Pancreas (tissue), 10 donors: ENCODE measurements at places on chromosomes 2 and 18.

GRCh38 chr2:147550995-147551731 lies 293.7 kb upstream of the ACVR2A start:
- DNase-seq: no peak
- no peaks in the 10 kb centered on the region for H3K27me3 ChIP-seq
- H3K4me1 ChIP-seq: no peaks in the 10 kb centered on the region
- H3K27ac ChIP-seq: no peak overlapping the region
- no peak overlapping the region for H3K4me3 ChIP-seq

DNA sequence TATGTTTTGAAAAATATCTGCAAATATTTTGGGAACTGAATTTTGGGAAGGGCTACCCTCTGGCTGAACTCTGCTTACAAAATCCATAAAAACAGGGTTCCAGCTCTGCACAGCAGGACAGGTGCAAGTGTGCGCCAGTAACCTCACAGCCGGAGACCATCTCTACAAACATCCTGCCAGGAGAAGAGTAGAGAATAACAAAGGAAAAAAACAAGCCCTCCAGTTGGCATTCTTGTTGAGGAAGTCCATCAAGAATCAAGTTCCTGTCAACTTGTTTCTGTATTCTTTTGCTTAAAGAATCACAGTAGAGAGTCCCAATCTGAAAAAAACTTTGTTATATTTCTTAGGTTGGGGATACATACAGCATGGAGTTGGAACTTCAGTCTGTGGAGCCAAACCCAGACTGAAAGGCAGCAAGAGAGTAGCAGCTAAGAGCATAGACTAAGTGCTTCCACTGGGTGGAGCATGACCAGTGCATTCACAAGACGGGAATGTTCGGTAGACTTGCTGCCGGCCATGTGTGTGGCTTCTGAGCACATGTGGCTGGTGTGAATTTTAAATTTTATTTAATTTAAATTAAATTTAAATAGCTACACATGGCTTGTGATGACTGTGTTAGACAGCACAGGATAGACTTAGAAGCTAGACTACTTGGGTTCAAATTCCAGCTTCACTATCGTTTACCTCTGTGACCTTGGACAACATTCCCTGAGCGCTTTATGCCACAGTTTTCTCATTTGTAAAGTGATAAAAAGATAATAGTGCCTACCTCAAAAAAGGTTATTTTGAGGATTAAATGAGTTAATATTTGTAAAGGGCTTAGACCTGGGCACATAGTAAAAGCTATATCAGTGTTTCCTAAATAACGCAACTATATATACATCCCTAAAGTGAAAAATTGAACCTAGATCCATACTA lies 41.9 kb downstream of the SPTBN1 start:
- no peaks in the 10 kb centered on the region for H3K36me3 ChIP-seq
- peaks cover 11% of the 10 kb centered on the region for H3K4me1 ChIP-seq
- no peak for DNase-seq
- no peaks in the 10 kb centered on the region for H3K27me3 ChIP-seq
- no peak overlapping the region for H3K27ac ChIP-seq

DNA sequence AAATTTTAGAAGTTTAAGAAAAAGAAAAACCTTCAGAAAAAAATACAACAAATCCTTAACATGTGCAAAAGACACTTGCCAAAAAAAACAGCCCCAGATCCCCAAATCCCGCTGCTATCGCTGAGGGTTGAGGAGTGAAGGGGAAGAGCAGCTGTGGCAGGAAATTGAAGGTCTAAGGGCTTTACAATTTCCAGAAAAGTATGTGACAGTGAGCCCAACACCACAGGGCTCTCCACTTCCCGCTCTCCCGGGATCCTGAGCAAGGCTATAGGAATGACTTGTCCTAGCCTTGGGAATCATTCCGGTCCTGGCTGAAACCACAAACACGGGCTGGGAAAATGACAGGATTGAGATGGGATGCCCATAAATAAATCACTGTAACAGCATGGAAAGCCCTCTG lies 191.4 kb downstream of the TMEM163 start:
- H3K27me3 ChIP-seq: no peaks in the 10 kb centered on the region
- no peaks in the 10 kb centered on the region for H3K36me3 ChIP-seq
- H3K4me1 ChIP-seq: no peaks in the 10 kb centered on the region

DNA sequence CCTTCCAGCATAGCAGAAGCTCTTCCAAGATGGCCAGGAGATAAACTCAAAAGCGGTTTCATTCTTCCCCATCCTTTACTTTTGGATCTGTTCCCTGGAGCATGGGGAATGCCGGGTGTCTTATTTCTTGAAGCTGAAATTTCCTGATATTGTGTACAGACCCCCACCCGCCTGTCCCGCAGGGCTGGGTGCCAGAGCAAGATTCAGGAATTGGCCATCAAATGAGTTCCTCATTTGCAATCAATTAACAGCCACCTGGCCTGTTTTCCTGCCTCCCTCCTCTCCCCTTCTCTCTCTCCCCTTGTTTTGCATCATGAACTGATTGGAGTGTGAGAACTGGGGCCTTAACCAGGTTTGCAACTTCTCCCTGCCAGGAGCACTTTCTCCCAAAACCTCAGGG lies 202.1 kb downstream of the SH3RF3 start:
- H3K27me3 ChIP-seq: no peaks in the 10 kb centered on the region
- no peak overlapping the region for H3K4me3 ChIP-seq
- no peaks in the 10 kb centered on the region for H3K4me1 ChIP-seq

GRCh38 chr2:166653185-166653813 lies 159.2 kb upstream of the SCN7A start:
- no peaks in the 10 kb centered on the region for H3K4me1 ChIP-seq
- H3K4me3 ChIP-seq: no peak overlapping the region
- H3K36me3 ChIP-seq: no peaks in the 10 kb centered on the region
- H3K27ac ChIP-seq: no peak overlapping the region
- no peak for DNase-seq
- H3K27me3 ChIP-seq: no peaks in the 10 kb centered on the region

DNA sequence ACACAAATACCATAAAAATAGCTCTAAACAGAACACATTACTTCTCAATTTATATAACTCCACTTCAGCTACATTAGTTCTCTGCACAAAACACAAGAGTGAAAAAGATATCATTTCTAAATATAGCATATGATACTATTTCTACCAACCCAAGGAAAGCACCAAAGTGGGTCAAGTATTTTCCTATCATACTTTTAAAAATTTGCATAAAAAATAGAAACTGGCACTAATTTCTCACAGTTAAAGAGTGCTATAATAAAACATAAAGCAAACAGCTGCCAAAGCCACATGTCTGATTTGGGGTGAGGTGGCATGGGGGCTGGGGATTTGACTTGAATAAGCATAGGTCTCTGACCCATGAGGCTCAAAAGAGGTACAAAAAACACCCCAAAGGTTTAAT lies 61.5 kb downstream of the BARD1 start:
- no peaks in the 10 kb centered on the region for H3K4me1 ChIP-seq
- H3K4me3 ChIP-seq: no peak overlapping the region
- no peak for DNase-seq
- no peaks in the 10 kb centered on the region for H3K27me3 ChIP-seq
- H3K36me3 ChIP-seq: no peaks in the 10 kb centered on the region
- H3K27ac ChIP-seq: no peak overlapping the region

DNA sequence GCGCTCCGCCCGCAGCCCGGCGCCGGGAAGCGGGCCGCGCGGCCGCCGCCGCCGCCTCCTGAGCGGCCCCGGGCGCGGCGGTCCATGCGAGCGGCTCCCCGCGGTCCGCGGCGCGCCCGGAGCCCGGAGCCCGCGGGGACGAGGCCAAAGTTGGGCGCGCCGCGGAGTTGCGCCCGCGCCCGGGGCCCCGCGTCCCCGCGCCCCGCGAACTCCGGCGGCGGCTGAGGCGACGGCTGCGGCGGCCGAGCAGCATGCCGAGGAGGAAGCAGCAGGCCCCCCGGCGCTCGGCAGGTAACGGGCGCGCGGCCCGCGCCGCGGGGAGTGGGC lies 992 bp downstream of the TSHZ1 start:
- DNase-seq: no peak
- H3K36me3 ChIP-seq: no peaks in the 10 kb centered on the region
- H3K4me3 ChIP-seq: peak overlapping the region; percentile 31
- H3K27me3 ChIP-seq: no peaks in the 10 kb centered on the region
- H3K27ac ChIP-seq: no peak overlapping the region
- peaks cover 5% of the 10 kb centered on the region for H3K4me1 ChIP-seq

- no peaks in the 10 kb centered on the region for H3K27me3 ChIP-seq
- DNase-seq: no peak
- no peaks in the 10 kb centered on the region for H3K4me1 ChIP-seq
- H3K27ac ChIP-seq: no peak overlapping the region
- no peak overlapping the region for H3K4me3 ChIP-seq
- no peaks in the 10 kb centered on the region for H3K36me3 ChIP-seq
Measured at GRCh38 chr2:223472771-223473170, 129.4 kb downstream of the SCG2 start.

- no peaks in the 10 kb centered on the region for H3K36me3 ChIP-seq
- no peak overlapping the region for H3K27ac ChIP-seq
- H3K4me3 ChIP-seq: no peak overlapping the region
- H3K4me1 ChIP-seq: peaks cover 3% of the 10 kb centered on the region
Measured at GRCh38 chr2:128237911-128238697, 80.6 kb downstream of the HS6ST1 start.

- no peak for DNase-seq
- H3K4me1 ChIP-seq: no peaks in the 10 kb centered on the region
- no peak overlapping the region for H3K27ac ChIP-seq
- no peak overlapping the region for H3K4me3 ChIP-seq
- no peaks in the 10 kb centered on the region for H3K27me3 ChIP-seq
Measured at GRCh38 chr18:62981566-62981965, 266.2 kb downstream of the PHLPP1 start.

DNA sequence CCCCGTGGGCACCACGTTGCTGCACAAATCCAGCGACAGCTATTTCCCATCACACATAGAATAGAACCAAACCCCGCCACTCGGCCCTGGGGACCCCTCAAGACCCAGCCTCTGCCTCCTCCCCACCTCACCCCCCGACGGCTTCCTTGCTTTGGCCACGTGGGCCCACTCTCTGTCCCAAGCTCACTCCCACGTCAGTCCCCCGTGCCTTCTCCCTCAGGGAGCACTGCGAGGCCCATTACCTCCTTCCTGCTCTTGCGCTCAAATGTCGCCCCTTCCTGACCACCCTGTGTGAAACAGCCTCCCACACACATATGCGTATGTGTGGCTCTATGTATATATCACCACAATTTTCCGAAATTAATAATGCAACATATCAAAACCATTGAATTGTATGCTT lies 239.7 kb downstream of the SH3BP4 start:
- H3K27ac ChIP-seq: no peak overlapping the region
- no peaks in the 10 kb centered on the region for H3K4me1 ChIP-seq
- H3K4me3 ChIP-seq: no peak overlapping the region
- no peaks in the 10 kb centered on the region for H3K36me3 ChIP-seq
- H3K27me3 ChIP-seq: no peaks in the 10 kb centered on the region

DNA sequence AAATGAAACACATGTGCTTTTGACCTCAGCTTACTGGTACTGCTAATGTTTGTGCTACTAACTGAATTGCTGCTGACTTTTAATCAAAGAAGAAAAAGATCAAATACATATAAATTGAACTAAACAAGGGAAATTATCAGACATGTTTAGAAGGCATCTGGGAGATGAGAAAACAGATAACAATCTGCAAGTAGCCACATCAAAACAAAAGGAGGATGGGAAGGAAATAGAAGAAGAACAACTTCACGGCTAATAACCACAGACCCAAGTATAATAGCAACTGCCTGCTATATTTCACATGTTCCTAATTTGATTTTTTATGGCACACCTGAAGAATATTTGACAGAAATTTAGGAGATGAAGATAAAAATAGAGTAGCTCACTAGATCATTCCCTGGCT lies 542.6 kb upstream of the SYT4 start:
- H3K4me3 ChIP-seq: no peak overlapping the region
- no peak for DNase-seq
- no peak overlapping the region for H3K27ac ChIP-seq
- no peaks in the 10 kb centered on the region for H3K27me3 ChIP-seq
- H3K36me3 ChIP-seq: no peaks in the 10 kb centered on the region

GRCh38 chr2:180675170-180675569 lies 305.2 kb upstream of the UBE2E3 start:
- no peaks in the 10 kb centered on the region for H3K4me1 ChIP-seq
- no peak overlapping the region for H3K4me3 ChIP-seq
- no peaks in the 10 kb centered on the region for H3K27me3 ChIP-seq
- H3K27ac ChIP-seq: no peak overlapping the region

GRCh38 chr2:207082619-207083018 lies 83.1 kb downstream of the KLF7 start:
- H3K4me1 ChIP-seq: no peaks in the 10 kb centered on the region
- H3K27me3 ChIP-seq: no peaks in the 10 kb centered on the region
- no peaks in the 10 kb centered on the region for H3K36me3 ChIP-seq
- no peak overlapping the region for H3K27ac ChIP-seq

DNA sequence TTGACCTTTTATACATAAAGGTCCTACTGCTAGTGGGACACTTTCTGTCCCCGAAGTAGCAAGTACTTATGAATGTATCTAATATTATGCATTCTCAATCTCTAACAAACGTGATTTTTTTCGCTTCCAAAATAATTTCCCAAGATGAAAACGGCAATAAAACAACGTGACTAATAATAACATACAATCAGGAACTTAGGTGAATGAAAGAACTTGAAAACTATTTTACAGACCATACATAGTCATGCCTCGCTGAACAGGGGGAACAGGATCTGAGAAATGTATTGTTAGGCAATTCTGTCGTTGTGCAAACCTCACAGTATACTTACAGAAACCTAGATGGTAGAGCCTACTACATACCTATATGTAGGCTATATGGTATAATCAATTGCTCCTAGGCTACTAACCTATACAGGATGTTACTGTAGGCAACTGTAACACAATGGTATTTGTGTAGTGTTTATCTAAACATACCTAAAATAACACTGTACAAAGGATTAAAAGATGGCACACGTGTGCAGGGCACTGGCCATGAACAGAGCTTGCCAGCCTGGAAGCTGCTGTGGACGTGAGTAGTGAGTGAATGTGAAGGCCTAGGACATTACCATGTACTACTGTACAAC lies 2.5 kb downstream of the RTN4 start:
- H3K27ac ChIP-seq: no peak overlapping the region
- H3K36me3 ChIP-seq: no peaks in the 10 kb centered on the region
- H3K4me3 ChIP-seq: peak overlapping the region; percentile 89
- H3K4me1 ChIP-seq: peaks cover 45% of the 10 kb centered on the region

GRCh38 chr2:228655331-228655730 lies 473.8 kb upstream of the SPHKAP start:
- H3K27ac ChIP-seq: no peak overlapping the region
- no peaks in the 10 kb centered on the region for H3K36me3 ChIP-seq
- H3K27me3 ChIP-seq: no peaks in the 10 kb centered on the region
- H3K4me3 ChIP-seq: no peak overlapping the region
- peaks cover 9% of the 10 kb centered on the region for H3K4me1 ChIP-seq
- no peak for DNase-seq

GRCh38 chr2:128038411-128038810 lies 10.6 kb upstream of the SAP130 start:
- H3K4me3 ChIP-seq: no peak overlapping the region
- H3K36me3 ChIP-seq: no peaks in the 10 kb centered on the region
- H3K27me3 ChIP-seq: no peaks in the 10 kb centered on the region
- no peaks in the 10 kb centered on the region for H3K4me1 ChIP-seq

DNA sequence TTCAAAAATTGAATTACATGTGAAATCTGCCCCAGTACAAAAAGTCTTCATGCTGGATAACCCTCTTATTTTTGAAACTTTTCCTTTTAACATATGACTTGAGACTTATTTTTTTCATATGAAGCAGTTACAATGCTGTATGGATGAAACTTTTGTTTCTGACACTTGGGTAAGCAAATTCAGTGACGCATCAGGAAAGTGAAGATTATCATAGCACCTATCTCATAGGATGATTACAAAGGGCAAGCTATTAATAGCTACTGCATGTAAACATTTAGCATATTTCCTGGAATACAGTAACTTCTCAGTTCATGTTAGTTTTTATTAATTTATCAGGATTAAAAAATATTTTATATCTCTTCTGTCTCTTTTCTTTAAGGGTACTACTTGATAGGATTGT lies 1109.2 kb downstream of the LRP1B start:
- no peaks in the 10 kb centered on the region for H3K27me3 ChIP-seq
- H3K4me3 ChIP-seq: no peak overlapping the region
- H3K27ac ChIP-seq: no peak overlapping the region
